ENCODE measurements at places on chromosomes 4 and X.

- no peak for DNase-seq
Measured at GRCh38 chr4:133565379-133565778, 416.3 kb downstream of the PCDH10 start.

DNA sequence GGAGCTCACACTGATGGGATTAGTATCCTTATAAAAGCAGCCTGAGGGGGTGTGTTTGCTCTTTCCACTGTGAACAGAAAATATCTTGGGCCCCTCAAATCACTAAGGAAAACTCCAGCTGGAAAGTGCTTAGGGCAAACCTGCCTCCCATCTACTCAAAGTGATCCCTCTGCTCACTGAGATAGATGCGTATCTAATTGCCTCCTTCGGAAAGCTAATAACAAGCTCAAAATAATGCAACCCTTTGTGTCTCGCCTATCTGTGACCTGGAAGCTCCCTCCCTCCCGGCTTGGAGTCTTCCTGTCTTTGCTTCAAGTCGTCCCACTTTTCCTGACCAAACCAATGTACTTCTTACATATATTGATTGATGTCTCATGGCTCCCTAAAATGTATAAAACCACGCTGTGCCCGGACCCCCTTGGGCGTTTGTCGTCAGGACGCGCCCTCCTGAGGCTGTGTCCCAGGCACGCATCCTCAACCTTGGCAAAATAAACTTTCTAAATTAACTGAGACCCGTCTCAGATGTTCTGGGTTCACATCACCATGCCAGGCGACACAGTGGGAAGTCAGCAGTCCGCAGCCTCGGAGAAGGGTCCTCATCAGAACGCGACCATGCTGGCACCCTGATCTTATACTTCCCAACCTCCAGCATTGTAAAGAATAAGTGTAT is 34.1 kb upstream of the SORCS2 start:
- DNase-seq = no peak

GRCh38 chrX:14777525-14777924 is 95.3 kb downstream of the FANCB start:
- no peak for DNase-seq

DNA sequence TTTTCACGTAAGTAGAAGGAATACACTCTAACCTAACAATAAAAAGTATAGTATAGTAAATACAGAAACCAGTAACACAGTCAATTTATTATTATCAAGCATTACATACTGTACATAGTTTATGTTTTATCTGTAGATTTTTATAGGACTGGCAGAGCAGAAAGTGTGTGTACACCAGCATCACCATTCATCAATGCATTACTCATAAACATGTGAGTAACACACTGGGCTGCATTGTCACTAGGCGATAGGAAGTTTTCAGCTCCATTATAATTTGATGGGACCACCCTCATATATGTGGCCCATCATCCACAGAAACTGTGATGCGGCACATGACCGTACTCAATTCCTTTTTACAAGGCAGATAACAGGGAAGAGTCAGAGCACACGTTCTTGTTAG is 137.8 kb upstream of the RBPJ start:
- DNase-seq = no peak

- DNase-seq = no peak
Measured at GRCh38 chr4:169210504-169211118, 60.1 kb downstream of the SH3RF1 start.

DNA sequence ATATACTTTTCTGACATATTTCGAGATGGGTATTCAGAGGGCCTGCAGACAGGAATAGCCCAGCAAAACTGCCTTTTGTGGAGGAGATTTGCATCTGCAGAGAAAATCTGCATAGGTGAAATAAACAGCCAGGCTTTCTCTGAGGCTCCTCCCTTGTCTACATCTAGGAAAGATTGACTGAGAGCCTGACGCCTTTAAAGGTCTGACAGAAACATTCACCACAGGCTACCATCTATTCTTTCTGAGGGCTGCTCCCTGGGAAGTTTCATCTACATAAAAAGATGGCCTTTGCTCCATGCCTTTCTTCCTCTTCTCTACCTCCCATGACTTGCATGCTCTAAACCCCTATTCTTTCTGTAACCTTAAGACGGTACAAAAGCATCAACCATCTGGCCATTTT is 55.0 kb upstream of the AP1S2 start:
- no peak for DNase-seq

DNA sequence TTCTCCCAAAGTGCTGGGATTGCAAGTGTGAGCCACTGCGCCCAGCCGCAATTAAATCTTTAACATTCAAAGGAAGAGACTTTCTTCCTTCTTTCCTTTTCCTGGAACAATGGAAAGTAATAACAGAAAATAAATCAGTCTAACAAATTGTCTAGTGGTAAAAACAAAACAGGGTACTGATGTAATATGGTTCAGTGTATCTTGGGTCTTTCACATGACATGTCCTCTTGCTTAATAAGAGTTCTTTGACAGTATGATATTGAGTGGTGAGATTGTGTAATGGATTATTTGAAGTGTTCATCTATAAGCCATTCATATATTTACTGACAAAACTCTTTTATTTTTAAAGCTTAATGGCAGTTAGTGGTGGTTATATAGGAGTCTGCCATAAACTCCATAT is 256.6 kb downstream of the SPRY1 start:
- DNase-seq = no peak

- DNase-seq = no peak
Measured at GRCh38 chr4:84573385-84574068, 9.4 kb upstream of the CDS1 start.

DNA sequence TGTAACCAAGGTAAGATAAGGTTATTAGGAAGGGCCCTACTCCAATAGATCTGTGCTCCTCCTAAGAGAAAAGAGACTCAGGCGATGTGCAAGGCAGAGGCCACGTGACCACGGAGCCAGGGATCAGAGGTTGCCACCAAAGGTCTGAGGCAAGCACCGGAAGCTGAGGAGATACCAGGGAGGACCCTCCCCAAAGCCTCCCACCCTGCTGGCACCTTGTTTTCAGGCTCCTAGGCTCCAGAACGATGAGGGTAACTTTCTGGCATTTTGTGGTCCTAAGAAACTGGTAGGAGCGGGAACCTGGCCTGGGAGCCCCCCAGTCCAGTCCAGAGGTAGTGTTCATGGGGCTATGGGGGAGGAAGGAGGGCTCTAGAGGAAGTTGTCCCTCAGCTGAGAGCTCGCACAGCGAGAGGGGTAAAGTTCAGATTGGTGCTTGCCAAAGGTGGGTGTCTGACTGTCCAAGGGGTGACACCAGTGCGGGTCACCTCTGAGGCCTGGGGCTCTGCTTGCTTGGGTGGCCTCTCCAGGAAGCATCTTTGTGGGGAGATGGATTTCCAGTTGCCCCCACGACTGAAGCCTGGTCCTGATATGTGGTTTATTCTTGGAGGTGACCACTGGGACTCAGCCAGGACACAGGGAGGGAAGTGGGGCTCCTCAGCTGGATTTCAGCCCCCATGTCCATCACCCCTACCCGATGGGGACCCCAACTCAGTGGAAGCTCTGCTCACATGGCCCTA is 7.5 kb upstream of the LETM1 start:
- no peak for DNase-seq

DNA sequence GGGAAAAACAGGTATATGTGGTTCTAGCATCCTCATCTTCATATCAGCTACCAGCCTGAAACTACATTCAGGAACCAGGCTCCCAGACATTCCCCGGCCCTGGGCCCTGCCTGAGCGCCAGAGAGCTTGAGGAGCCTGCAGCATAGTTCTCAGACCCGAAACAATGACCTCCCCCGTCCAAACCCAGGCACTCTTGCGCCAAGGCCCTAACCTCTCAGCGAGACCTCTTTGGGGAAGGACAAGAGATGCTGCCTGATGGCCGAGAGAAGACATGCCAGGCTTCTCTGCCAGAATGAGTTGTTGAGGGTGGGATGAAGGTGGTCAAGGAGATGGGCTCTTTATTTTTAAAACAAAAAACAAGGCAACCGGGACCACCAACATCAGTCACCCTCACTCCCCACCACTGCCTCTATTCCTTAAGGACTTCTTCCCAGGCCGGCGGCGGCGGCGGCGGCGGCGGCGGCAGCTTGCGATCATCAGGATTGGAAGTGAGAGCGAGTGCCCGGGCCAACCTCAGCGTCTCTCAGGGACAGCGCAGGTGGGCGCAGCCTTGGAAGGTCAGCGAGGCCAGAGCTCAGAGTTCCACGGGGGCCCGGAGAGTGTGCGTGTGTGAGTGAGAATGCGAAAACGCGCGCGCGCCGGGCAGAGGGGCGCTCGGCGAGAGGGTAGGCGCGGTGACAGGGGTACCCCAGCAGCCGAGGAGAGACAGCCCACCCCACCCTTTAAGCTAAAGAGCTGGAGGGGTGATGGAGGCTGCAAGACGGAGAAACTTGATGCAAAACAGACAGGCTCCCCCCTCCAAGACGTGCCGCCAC is 601 bp downstream of the INPP4B start:
- DNase-seq = no peak

GRCh38 chr4:141511055-141511454 is 125.3 kb upstream of the IL15 start:
- DNase-seq = no peak
